Stimulated activated CD4-positive, alpha-beta T cell treated with anti-CD3 and anti-CD28 coated beads, Interleukin-1b, Interleukin-23, amount 100 ng/mL, for 1 hour (primary cell): ENCODE measurements at places on chromosomes 1 and 21.

GRCh38 chr1:102919659-102920058, 188.7 kb downstream of the COL11A1 start:
- DNase-seq = no peak

DNA sequence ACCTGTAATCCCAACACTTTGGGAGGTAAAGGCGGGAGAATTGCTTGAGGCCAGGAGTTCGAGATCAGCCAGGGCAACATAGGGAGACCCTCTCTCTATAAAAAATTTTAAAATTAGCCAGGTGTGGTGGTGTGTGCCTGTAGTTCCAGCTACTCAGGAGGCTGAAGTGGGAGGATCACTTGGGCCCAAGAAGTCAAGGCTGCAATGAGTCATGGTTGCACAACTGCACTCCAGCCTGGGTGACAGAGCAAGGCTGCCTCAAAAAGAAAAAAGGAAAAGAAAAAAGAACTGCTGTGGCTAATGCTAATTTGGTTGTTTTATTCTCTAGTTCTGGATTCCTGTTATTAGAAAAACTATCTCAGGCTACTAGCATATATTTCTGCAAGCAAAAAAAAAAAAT, 29.8 kb downstream of the DBT start:
- no peak for DNase-seq

DNA sequence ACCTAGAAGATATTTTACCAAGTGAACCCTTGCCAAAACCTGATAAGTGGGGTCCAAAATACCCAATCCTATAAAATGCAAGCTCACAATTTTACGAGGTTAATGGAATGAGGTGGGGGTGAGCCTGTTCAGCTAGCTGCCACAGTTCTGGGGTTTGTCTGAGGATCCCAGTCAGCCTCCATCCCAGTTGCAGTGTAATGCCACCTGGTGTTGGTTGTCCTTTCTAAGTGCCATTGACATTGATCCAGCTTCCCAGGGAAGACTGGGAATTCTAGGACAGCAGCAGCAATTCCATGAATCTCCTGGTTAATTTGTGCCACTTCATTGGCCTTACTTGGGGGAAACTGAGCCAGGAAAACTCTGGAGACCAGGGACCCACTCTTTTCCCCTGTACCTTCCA, 298.3 kb downstream of the RWDD3 start:
- no peak for DNase-seq

DNA sequence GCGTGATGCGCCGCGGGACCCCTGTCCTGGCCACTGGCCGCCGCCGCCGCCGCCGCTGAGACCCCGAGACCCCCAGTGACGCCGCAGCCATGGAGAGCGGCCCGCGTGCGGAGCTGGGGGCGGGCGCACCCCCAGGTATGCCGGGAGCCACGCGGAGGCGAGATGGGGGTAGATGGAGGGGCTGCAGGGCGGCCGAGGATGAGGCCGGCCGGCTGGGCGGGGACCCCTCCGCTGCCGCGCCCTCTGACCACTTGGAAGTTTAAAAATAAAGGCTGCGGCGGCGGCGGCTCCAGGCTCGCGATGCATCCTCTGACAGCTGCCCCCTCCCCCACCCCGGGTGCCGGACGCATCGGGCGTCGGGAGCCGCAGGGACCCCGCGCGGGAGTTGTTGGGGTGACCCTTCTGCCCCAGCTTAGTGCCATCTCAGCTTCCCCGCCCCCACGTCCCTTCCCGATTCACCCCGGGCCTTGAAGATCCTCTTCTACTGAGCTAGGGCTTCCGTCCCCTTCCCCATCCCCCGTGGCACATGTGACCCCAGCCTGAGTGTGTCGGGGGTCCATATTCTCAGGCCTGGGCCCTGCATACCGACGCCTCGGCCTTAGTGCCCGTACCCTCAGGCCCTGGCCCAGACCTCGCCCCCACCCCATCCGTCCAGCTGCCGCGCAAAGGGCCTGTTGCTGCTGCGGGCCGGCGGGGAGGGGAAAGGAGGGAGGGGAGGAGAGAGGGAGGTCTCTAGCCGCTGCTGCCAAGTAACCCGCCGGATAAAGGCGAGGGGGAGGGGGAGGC, 562 bp downstream of the MAP7D1 start:
- DNase-seq = peak; percentile 50

GRCh38 chr21:23016617-23017016, 2018.4 kb downstream of the NCAM2 start:
- no peak for DNase-seq

GRCh38 chr1:227748496-227749182, 13.4 kb downstream of the SNAP47 start:
- DNase-seq = no peak

- DNase-seq = no peak
Measured at GRCh38 chr1:171985639-171986038, 144.3 kb downstream of the DNM3 start.

GRCh38 chr1:117828201-117828600, 101.2 kb downstream of the GDAP2 start:
- DNase-seq = no peak

- no peak for DNase-seq
Measured at GRCh38 chr1:97078872-97079271, 357.3 kb downstream of the PTBP2 start.

DNA sequence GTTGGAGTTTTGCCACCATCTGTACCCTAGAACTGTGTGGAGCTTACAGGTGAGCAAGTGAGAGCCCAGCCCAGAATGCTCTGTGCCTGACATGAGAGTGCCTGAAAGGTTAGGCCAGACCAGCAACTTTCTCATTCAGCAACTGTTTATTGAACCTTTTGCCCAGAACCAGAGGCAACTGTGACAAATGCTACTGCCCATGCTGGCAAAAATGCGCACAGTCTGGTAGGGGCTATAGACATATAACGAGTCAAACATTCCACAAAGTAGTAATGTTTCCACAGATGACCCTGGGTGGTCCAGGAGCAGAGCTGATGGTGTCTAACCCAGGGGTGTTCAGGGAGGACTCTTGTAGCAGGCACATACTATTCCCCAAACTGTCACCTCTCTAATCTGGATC, 56.0 kb upstream of the GCLM start:
- DNase-seq = no peak
